ENCODE measurements at places on chromosomes 6 and 20.

GRCh38 chr6:93278241-93278640, 141.1 kb downstream of the EPHA7 start:
- DNase-seq: no peak

- DNase-seq: no peak
Observed at GRCh38 chr6:105803442-105803841, 282.7 kb upstream of the PRDM1 start.

DNA sequence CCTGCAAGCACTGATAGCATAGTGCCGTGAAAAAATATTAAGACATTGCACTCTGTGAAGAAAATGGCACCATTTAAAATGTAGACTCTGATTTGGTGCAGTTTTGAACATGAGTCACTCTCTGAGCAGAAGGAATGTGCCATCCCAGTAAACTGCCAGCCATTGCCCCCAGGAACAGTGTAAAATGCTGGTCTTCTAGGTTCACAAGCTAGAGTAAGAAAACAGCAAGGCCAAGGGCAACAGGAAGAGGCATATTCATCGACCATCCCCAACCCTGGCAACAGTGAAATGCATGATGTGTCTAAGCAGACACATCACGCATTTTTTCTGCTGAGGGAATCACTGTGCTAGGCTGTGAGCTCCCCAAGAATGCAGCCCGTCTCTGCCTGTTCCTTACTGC, 163.2 kb upstream of the RIN2 start:
- DNase-seq: no peak

GRCh38 chr20:49792006-49792405, 20.6 kb upstream of the SLC9A8 start:
- DNase-seq: no peak

GRCh38 chr6:106510090-106510970, 119.0 kb downstream of the RTN4IP1 start:
- peak; percentile 69 for DNase-seq

GRCh38 chr6:61809004-61809595, 476.9 kb downstream of the KHDRBS2 start:
- DNase-seq: no peak

DNA sequence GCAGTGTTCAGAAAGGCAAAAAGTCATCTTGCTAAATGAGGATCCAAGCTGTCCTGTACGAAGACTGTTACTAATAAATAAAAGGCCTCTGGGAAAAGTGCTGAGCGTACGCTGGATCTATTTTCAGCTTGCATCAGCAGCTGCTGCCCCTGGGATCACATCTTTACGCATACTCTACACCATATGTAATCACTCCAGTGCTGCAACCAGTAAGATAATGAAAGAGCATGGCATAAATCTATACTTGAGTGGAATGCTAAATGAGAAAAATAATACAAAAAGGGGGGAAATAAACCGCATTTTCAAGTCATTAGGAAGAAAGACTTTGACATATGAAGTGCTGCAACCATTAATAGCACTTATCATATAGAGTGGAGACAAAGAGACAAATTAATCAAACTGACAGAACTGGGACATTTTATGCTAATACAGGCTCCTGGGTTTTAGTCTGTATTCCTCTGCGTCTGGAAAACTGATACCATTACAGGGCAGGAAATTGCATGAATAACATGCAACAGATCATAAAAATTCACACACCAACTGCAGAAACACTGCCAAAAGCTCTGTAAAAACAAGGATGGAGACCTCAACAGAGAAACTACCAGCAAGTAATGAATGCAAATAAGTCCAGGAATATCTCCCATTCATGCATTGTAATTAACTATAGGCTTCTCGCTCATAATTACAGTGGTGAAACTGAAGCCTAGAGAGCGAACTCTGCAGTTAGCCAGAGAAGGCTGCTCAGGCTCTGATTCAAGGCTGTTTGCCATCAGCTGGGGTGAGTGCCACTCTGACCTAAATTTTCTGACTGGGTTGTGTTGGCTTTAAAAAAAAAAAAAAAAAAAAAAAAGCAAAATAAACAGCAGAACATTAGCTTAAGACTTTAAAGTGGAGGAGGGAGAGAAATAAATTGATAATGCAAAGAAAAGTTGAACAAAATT, 83.8 kb downstream of the GJA10 start:
- DNase-seq: no peak

GRCh38 chr6:85677234-85677956, 34.7 kb upstream of the SYNCRIP start:
- no peak for DNase-seq

DNA sequence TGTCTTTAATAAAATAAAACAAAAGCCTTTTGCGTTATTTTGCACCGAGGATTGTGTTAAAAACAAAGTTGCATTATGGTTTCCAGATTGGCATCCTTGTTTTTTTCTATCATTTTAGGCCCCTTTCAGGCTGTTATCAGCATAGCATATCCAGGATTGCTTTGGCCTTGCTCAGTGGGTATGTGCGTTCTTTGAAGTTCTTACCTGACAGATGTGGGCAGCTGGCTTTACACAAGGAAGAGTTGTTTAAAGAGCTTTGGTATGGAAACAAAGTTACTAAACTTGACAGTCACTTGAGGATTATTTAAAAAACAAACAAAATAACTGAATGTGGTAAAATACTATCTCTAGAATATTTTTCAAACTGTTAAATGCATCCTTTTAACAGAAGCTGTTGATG, 6.6 kb downstream of the VAPB start:
- DNase-seq: no peak

GRCh38 chr6:119312875-119313338, 36.7 kb downstream of the MAN1A1 start:
- DNase-seq: no peak

GRCh38 chr6:34560366-34561226, 4.5 kb upstream of the SPDEF start:
- DNase-seq: no peak
